Colonic mucosa (tissue), 4 donors: ENCODE measurements at places on chromosomes 7 and 10. TPM values are rescaled to one million over a fixed set of nuclear protein-coding genes. Genes with fewer than 3 reads are reported as not detected.

GRCh38 chr7:84923348-84923747 is 263.5 kb downstream of the SEMA3D start:
- no peak overlapping the region for H3K27ac ChIP-seq
- H3K4me3 ChIP-seq = no peak overlapping the region
- no peaks in the 10 kb centered on the region for H3K36me3 ChIP-seq

Gene NEBL
- total RNA-seq = 26.6 TPM

- no peak for DNase-seq
- peak overlapping the region; percentile 68 for H3K27ac ChIP-seq
- H3K4me1 ChIP-seq = no peaks in the 10 kb centered on the region
- H3K27me3 ChIP-seq = no peaks in the 10 kb centered on the region
- H3K4me3 ChIP-seq = no peak overlapping the region
- H3K36me3 ChIP-seq = no peaks in the 10 kb centered on the region
Observed at GRCh38 chr10:32972929-32973328, 14.9 kb upstream of the ITGB1 start.

Gene TMEM229A
- total RNA-seq = not detected

Gene ITPRID1
- 0.48 TPM for total RNA-seq

DNA sequence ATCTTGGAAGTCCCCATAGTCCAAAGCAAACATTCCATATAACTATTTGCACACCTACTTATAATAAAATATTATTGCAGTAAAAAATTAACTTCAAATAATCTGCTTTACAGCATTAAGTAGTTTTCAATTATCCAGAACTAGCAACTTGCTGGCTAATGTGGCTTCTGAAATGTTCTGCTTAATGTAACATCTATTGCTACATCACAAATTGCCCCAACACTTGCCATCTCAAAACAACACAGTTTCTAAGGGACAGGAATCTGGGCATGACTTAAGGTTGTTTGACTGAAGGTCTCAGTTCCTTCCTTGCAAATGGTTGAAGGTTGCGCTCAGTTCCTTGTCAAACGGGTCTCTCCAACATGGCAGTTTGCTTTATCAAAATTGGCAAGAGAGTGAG is 378.5 kb upstream of the SEMA3C start:
- H3K27ac ChIP-seq = no peak overlapping the region
- H3K27me3 ChIP-seq = no peaks in the 10 kb centered on the region
- no peak for DNase-seq

DNA sequence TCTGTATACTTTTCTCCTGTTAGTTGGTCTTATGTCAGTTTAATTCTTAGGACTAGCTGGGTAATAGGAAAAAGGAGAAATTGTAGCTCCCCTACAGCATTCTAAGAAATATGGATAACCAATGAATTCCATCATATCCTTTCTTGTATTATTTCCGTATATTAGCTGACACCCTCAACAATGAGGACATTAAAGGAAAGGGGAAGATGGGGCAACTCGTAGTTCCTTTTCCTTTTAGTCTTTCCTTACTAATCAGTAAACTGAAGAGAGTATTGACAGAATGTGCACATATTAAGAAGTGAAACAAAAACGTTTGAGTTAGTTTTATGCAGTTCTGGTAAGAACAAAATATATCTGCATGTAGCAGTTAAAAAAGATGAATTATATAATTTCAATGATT is 35.1 kb upstream of the C10orf67 start:
- no peak overlapping the region for H3K27ac ChIP-seq
- no peaks in the 10 kb centered on the region for H3K27me3 ChIP-seq
- H3K36me3 ChIP-seq = no peaks in the 10 kb centered on the region
- H3K4me1 ChIP-seq = no peaks in the 10 kb centered on the region
- DNase-seq = no peak

DNA sequence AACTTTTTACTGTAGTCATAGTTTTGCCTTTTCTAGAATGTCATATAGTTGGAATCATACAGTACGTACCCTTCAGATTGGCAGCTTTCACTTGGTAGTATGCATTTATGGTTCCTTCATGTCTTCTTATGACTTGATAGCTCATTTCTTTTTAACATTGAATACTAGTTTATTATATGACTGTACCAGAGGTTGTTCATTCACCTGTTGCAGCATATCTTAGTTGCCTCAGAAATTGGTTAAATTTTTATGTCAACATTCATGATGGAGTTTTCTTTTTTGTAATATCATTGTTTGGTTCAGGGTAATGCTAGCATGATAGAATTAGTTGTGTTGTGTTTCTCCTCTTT is 94.8 kb upstream of the CDK13 start:
- no peaks in the 10 kb centered on the region for H3K36me3 ChIP-seq
- DNase-seq = no peak
- H3K4me3 ChIP-seq = peak overlapping the region; percentile 27
- H3K4me1 ChIP-seq = no peaks in the 10 kb centered on the region
- H3K27ac ChIP-seq = no peak overlapping the region
- no peaks in the 10 kb centered on the region for H3K27me3 ChIP-seq

DNA sequence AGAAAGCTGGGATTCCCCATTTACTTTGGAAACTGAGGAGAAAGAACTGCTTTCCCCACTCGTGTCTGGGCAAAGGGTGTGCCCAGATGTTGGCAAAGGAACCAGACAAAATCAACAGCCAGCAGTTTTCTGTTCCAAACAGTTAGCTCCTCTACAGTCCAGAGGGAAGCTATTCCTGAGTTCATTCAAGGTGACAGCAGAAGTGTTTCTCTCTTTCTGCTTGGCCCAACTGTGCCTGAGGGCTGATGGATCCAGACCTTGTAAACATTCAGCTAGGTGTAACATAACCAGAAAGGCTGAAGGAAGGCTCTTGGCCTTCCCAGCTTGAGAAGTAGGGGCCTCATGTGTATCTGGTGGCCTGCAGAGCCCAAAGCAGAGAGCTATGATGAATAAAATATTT is 7.0 kb upstream of the ALDH18A1 start:
- H3K4me1 ChIP-seq = no peaks in the 10 kb centered on the region
- no peaks in the 10 kb centered on the region for H3K36me3 ChIP-seq
- H3K27ac ChIP-seq = no peak overlapping the region
- no peak for DNase-seq

Gene MGAM2
- 26.4 TPM for total RNA-seq

Gene SCART1
- 1.6 TPM for total RNA-seq

DNA sequence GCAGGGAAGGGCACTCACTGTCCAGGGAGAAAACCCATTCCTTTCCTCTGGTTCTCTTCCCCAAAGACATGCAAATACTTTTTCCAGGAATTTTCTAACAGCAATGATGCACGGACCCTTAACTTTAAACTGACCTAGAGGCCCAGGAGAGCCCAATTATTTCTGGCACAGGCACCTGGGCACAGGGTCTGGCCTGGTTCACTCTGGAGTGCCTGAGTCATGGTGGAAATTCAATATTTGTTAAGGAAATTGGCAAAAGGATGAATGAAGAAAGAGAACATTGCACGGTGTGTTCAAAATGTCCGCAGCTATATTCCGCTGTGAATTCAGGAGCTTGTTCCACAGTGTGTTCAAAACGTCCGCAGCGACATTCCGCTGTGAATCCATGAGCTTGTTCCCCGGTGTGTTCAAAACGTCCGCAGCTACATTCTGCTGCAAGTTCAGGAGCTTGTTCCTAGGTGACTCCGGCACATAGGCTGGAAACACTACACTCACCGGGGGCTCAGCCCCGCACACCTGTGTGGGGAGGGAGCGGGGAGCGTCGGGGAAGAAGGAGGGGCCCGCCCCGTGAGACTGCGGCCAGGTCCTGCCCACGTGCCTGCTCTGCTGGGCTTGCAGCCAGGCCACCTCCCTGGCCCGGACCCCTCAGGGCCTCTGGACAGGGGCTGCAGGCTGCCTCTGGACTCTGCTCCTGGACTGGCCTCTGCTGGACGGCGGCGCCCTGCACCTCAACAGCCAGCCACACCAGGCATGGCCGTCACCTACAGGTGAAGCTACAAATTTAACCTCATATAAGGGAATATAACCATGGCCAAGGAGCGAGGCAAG is 72.0 kb upstream of the FAM20C start:
- no peak overlapping the region for H3K27ac ChIP-seq
- no peaks in the 10 kb centered on the region for H3K4me1 ChIP-seq
- no peaks in the 10 kb centered on the region for H3K27me3 ChIP-seq
- no peak for DNase-seq

Gene CPA5
- total RNA-seq = not detected

Gene SAMD9L
- 10.7 TPM for total RNA-seq

DNA sequence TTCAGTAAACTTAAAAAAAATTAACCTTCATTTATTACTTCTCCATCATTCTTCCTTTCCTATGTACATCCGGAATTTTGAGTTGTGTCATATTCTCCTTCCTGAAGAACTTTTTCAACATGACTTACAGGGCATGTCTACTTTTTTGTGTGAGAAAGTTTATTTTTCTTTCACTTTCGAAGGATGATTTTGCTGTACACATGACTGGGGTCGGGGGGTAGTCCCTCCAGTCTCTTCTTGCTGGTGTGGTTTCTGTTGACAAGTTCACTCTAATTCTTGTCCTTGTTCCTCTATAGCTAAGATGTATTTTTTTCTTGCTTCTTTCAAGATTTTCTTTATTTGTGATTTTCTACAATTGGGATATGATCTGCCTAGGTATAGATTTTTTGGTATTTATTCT is 55.8 kb downstream of the INPP5A start:
- DNase-seq = no peak
- H3K4me1 ChIP-seq = peaks cover 29% of the 10 kb centered on the region
- H3K27me3 ChIP-seq = no peaks in the 10 kb centered on the region
- H3K4me3 ChIP-seq = no peak overlapping the region
- H3K36me3 ChIP-seq = no peaks in the 10 kb centered on the region

GRCh38 chr7:151784853-151785680 is 91.8 kb downstream of the PRKAG2 start:
- DNase-seq = no peak
- no peaks in the 10 kb centered on the region for H3K27me3 ChIP-seq
- no peak overlapping the region for H3K4me3 ChIP-seq
- no peaks in the 10 kb centered on the region for H3K36me3 ChIP-seq

- no peaks in the 10 kb centered on the region for H3K36me3 ChIP-seq
- no peak overlapping the region for H3K27ac ChIP-seq
- no peak overlapping the region for H3K4me3 ChIP-seq
- H3K27me3 ChIP-seq = no peaks in the 10 kb centered on the region
- no peaks in the 10 kb centered on the region for H3K4me1 ChIP-seq
- no peak for DNase-seq
Observed at GRCh38 chr10:77319557-77319956, 318.1 kb downstream of the KCNMA1 start.

Gene C10orf71
- total RNA-seq = not detected

Gene NPVF
- not detected for total RNA-seq

Gene ZNF398
- 12.3 TPM for total RNA-seq

DNA sequence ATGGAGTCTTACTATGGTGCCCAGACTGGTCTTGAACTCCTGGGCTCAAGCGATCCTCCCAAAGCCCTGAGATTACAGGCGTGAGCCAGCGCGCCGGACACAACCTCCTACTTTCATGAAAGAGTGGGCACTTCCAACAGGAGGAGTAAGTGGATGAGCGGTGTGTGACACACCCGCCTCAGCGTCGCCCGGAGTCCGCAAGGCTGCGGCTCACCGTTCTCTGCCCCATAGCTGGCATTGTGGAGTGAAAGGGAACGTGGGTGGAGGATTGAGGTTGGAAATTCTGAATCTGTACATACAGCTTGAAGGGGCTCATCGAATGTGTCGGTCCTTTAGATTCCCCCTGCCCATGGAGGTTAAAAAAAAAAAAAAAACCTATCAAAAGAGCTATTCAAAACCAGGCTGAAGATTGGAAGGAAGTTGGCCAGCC is 524 bp upstream of the PRXL2A start:
- DNase-seq = peak; percentile 66
- H3K27ac ChIP-seq = peak overlapping the region; percentile 69
- H3K36me3 ChIP-seq = no peaks in the 10 kb centered on the region

- no peak overlapping the region for H3K27ac ChIP-seq
- no peak overlapping the region for H3K4me3 ChIP-seq
- H3K36me3 ChIP-seq = no peaks in the 10 kb centered on the region
- no peak for DNase-seq
- peaks cover 6% of the 10 kb centered on the region for H3K27me3 ChIP-seq
- H3K4me1 ChIP-seq = no peaks in the 10 kb centered on the region
Observed at GRCh38 chr10:8026349-8027259, 27.9 kb upstream of the GATA3 start.

DNA sequence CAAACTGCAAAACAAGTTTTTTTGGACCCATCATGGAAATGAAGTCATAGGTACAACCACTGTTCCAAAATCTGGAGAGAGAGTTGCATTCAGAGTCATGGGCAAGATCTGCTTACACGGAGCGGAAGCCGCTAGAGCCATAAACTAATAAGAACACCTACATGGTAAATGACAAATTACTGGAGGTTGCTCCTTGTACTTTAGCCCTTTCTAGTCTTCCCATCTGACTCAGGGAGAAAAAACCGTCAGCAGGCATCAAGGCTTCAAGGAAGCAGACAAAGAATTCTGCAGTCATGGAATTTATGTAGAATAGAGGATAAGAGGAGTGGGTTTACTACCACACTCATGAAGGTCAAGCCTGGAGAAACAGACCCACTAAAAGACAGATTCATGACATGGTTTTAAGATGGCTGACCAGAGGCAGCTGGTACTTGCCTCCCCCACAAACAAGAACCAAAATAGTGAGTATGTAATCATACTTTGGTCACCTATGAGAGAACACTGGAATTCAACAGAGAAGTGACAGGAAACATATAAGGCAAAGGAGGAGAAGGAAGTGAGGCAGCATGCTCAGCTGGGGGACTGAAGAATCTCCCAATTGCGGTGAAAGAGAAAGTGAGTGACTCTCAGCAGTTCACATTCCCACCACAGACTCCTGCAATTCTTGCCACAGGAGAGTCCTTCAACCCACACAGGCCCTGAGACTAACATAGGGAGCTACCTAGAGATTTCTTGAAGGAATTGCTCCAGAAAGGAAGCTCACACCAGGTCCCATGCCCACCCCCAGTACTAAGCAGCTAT is 42.4 kb upstream of the ASAH2 start:
- H3K4me1 ChIP-seq = no peaks in the 10 kb centered on the region
- no peaks in the 10 kb centered on the region for H3K27me3 ChIP-seq
- no peaks in the 10 kb centered on the region for H3K36me3 ChIP-seq
- peak overlapping the region; percentile 59 for H3K27ac ChIP-seq
- no peak overlapping the region for H3K4me3 ChIP-seq

DNA sequence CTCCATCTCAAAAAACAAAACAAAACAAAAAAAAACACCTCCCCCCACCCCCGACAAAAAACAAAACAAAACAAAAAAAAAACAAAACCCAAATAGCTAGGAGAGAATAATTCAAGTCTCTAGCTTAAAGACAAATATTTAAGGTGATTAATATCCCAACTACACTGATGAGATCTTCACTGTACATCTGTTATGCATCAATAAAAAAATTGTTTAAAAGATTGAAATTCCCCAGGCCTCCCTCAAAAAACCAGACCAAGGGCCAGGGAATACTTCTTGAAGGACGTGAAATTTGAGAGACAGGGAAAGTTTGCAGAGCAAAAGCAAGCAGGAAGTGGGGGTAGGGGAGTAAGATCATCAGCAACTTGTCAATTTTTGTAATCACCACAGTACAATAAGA is 232.6 kb downstream of the REEP3 start:
- no peaks in the 10 kb centered on the region for H3K36me3 ChIP-seq
- no peak overlapping the region for H3K27ac ChIP-seq
- no peak for DNase-seq
- H3K4me3 ChIP-seq = no peak overlapping the region
